Activated CD4-positive, alpha-beta T cell treated with anti-CD3 and anti-CD28 coated beads, Interleukin-2, amount 10 ng/mL, durations not matched to agents 7 days and 5 days (primary cell): ENCODE measurements at places on chromosomes 5 and 9. TPM values are rescaled to one million over a fixed set of nuclear protein-coding genes. Genes with fewer than 3 reads are reported as not detected.

FOXI1 gene
- not detected for total RNA-seq

CAVIN4 gene
- 0.12 TPM for total RNA-seq

SLC46A2 gene
- total RNA-seq: not detected

FAM169A gene
- 3.6 TPM for total RNA-seq

SPINK6 gene
- total RNA-seq: not detected

SLC24A2 gene
- not detected for total RNA-seq

TRIM41 gene
- 36.9 TPM for total RNA-seq

SRA1 gene
- 32.4 TPM for total RNA-seq

IL13 gene
- 2.5 TPM for total RNA-seq

LHFPL2 gene
- total RNA-seq: 0.37 TPM

PCDHB12 gene
- total RNA-seq: not detected

TPPP gene
- 0.02 TPM for total RNA-seq

KIF20A gene
- total RNA-seq: 70.9 TPM

PCDHB2 gene
- total RNA-seq: not detected

TMEM215 gene
- total RNA-seq: not detected

BTNL9 gene
- not detected for total RNA-seq

MYMK gene
- not detected for total RNA-seq
